Germinal center (tissue), 1 donor: ENCODE measurements at places on chromosomes 6 and 20.

GRCh38 chr20:7908905-7909304 is 31.4 kb downstream of the HAO1 start:
- no peak for DNase-seq

DNA sequence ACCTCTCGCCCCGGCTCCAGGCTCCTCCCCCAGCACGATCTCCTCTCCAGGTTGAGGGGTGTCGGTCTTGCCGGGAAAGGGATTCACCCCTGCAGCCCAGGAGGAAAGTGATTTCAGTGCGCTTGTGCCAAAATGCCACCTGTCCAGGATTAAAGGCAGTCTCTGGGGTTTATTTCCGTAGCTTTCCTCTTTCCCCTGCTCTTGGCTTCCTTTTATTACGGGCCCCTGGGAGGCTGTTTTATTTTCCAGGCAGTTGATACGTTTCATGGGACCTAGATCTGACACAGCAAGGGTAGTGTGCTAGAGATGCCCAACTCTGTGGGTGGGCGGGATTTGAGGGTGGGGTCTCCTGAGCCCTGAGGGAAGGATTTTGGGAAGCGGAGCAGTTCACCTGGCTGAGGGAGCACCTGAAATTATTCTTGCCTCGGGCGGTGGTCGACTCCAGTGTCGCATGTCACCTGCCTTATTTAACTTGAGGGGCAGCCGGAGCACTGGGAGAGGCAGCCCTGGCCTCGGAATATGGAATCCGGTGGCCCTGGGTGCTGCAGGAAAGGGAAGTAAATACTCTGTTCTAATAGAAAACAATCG is 9.5 kb upstream of the NKX2-2 start:
- DNase-seq, result no peak

GRCh38 chr6:113824411-113824810 is 32.7 kb upstream of the MARCKS start:
- no peak for DNase-seq

- DNase-seq, result no peak
These were observed 477.7 kb downstream of the BTBD3 start for GRCh38 chr20:12395353-12395752.

GRCh38 chr6:107822176-107823046 is 1.7 kb downstream of the SCML4 start:
- DNase-seq, result peak; percentile 43

GRCh38 chr6:157246771-157247484 is 76.4 kb downstream of the TMEM242 start:
- no peak for DNase-seq

GRCh38 chr6:15304337-15305042 is 58.6 kb downstream of the JARID2 start:
- no peak for DNase-seq

DNA sequence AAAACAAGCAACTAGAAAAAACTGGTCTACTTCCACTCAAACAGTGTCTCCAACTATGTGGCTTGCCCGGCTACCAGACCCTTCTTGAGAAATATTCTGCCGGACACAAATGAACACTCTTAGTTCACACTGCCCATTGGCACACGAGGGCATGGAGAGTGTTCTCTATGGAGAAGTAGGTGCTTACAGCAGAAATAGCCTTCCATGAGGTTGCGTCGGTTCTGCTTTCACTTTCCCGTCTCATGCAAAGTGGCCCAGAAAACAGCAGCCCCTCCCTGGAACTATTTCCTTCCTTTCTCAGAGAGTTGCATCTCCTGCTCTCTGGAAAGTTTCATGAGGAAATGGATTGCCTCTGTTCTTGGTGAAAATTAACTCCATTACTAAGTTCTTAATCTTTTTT is 9.5 kb upstream of the HLA-DOA start:
- peak; percentile 81 for DNase-seq

DNA sequence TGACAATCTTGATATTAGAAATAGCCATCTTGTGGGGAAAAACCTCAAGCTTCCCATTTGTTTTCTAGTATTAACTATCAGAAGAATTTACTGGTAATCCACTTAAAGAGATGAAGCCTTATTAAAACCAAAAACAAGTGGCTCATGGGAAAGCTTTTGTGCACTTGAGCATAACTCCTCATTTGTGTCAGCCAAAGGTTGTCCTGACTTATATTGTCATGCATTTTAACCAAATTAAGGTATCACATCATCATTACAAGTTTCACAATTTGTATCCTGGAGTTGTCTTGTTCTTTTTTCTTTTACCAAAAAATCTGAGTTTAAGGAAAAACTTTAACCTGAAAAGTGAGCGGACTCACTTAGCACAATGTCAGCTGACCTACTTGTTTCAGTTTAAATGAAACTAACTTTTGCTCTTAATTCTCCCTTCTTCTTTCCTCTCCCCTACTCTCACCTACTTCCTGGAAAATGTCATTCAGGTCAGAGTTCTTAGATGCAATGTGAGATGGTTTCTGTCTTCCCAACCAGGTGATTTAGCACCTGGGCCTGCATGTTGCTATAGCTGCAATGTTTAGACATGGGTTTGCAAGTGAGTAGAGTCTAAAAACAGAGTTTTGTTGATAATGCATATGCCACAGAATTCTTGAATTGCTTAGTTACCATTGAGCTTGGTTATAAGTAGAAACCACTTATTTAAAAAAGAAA is 82.8 kb downstream of the TNFAIP3 start:
- peak; percentile 55 for DNase-seq

GRCh38 chr20:59117526-59117925 is 46.1 kb upstream of the ZNF831 start:
- no peak for DNase-seq

DNA sequence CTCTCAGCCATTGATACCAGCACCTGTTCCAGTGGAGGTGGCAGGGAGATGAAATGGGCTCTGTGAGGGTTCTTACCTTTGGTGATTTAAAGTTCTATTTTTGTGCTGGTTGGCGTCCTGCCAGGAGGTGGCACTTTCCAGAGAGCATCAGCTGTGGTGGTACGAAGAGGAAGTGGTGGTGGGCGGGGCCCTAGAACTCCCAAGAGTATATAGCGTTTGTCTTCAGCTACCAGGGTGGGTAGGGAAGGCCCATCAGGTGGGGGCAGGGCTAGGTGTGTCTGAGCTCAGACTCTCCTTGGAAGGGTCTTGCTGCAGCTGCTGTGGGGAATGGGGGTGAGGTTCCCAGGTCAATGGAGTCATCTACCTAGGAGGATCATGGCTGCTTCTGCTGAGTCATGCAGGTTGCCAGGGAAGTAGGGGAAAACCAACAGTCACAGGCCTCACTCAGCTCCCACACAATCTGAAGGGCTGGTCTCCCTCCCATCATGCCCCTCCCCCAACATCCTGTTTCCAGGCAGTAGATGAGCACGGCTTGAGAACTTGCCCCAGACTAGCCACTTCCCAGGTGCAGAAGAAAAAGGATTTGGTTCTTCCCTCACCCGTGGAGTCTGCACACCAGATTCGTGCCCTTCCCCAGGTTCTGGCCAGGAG is 46.6 kb downstream of the MOXD1 start:
- peak; percentile 40 for DNase-seq

DNA sequence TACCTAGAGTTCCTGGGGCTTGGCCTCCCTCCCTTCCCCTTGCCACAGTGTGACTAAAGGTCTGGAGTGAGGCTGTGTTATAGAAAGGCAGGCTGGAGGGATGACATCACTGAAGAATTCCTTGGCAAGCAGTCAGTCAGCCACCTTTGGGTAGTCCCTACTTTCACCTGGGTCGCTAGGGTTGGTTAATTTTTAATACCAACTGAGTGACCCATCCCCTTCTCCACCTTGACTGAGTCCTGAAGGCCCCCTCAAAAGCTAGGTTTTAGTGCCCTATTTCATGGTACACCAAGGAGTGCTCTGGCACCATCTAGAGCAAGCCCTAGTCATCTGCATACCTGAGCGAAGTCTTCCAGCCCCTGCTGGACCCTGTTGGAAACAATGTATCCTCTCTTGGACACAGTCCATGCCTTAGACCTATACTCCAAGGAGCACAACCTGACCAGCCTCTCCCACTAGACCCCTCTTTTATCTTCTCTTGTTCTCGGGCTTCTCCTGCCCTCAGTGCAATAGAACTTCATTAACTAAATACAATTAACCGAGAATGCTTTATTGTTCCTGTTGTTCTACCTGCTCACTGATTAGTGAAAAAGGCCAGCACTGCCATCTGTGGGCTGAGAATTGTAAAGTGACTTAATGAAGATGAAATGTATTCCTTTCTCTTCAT is 44.6 kb downstream of the RIN2 start:
- no peak for DNase-seq

DNA sequence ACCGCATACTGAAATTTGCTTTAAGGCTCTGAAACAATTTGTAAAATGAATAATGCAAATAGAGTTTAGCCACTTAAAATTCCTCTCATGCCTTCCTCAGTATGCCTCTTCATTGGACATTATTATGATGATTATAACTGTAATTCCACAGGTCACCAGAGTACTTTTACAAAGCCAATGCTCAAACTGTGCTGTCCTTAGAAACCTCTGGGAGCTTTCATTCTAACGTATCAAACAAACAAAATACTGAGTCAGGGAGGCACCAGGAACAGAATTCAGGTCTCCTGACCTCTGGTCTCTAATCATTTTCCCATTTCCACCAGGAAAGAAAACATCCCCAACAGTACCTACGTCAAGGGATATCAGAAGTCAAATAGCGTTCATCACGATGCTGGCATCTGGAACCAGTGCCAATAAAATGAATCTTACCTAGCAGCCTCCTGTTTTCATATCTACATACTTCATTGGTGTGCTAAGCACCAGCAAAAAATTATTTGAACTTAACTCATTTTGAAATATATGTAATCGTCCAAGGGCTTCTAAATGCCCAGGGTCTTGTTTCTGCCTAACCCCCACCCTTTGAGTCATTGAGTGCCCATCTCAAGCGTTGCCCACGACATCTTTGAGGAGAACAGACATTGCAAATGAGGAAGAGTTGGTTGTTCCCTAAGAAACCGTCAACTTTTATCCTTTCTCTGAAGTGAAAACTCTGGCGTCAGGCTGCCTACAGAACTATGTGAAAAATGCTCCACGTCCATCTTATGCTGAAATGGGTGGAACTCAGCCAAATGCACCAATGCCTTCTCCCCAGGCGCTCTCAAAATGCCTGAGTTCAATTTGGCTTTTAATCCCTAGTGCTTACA is 37.9 kb downstream of the NEDD9 start:
- DNase-seq, result no peak

GRCh38 chr6:130559166-130559565 is 193.3 kb downstream of the TMEM200A start:
- DNase-seq, result no peak

DNA sequence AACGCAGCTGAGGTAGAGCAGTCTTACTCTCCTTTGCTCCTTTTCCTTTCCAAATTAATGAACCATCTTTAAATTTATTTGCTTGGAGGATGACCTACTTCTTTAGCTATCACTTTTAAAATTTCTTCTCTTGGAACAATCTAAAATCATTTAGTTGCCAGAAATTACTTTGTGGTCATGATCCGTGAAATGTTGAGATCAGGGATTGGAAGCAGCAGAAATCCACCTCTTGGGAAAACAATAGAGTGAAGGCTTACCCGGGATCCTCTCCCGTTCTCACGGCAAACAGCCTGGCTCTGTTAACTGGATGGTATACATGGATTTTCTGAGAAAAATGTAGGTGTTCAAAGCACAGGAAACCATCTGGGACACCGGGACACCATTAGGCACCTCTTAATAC is 7.7 kb downstream of the AKAP12 start:
- no peak for DNase-seq

GRCh38 chr6:157831424-157832249 is 8.6 kb downstream of the SNX9 start:
- no peak for DNase-seq
